Hair follicle dermal papilla cell (primary cell): ENCODE measurements at places on chromosomes 5 and 9. TPM values are rescaled to one million over a fixed set of nuclear protein-coding genes. Genes with fewer than 3 reads are reported as not detected.

Gene CCL21
- total RNA-seq, result not detected in 2 replicates

Gene RNF130
- 28.7 and 30.5 TPM in 2 replicates for total RNA-seq

Gene SLC22A5
- 8.0 and 9.6 TPM in 2 replicates for total RNA-seq

Gene FBP1
- total RNA-seq, result not detected in 2 replicates

Gene PCDHGB2
- 4.1 and 4.6 TPM in 2 replicates for total RNA-seq

Gene GABRB2
- under 0.01 TPM in 1 of 2 replicates, not detected in the other for total RNA-seq

Gene TCF7
- 0.85 and 1.6 TPM in 2 replicates for total RNA-seq

Gene C9orf50
- 0.61 TPM in 1 of 2 replicates, not detected in the other for total RNA-seq

Gene PCDHGA2
- 4.2 and 6.0 TPM in 2 replicates for total RNA-seq

Gene IL3
- not detected in 2 replicates for total RNA-seq

Gene SAXO1
- under 0.01 TPM in 2 replicates for total RNA-seq

Gene GABRG2
- total RNA-seq, result not detected in 2 replicates

Gene PCDHA2
- 0.12 and 0.16 TPM in 2 replicates for total RNA-seq

Gene SLC34A1
- not detected in 2 replicates for total RNA-seq

Gene HTR1A
- not detected in 2 replicates for total RNA-seq

Gene TLR4
- total RNA-seq, result 2.1 and 3.2 TPM in 2 replicates

Gene EFNA5
- total RNA-seq, result 10.3 and 11.7 TPM in 2 replicates

Gene SQSTM1
- 616 and 684 TPM in 2 replicates for total RNA-seq

Gene CDC25C
- 0.65 and 1.3 TPM in 2 replicates for total RNA-seq

Gene KCNN2
- under 0.01 TPM in 1 of 2 replicates, not detected in the other for total RNA-seq

Gene PIP5K1B
- not detected in 2 replicates for total RNA-seq

Gene NR3C1
- 149 and 178 TPM in 2 replicates for total RNA-seq

Gene SLC45A2
- 0.16 TPM in 1 of 2 replicates, not detected in the other for total RNA-seq

Gene PCDHA12
- 0.16 and 0.36 TPM in 2 replicates for total RNA-seq

Gene IFNB1
- not detected in 2 replicates for total RNA-seq

Gene ORM2
- total RNA-seq, result not detected in 2 replicates

Gene LHX2
- 0.16 TPM in 1 of 2 replicates, not detected in the other for total RNA-seq

Gene CTXN3
- not detected in 2 replicates for total RNA-seq

Gene TLX3
- not detected in 2 replicates for total RNA-seq

Gene CAVIN4
- 1.1 and 1.6 TPM in 2 replicates for total RNA-seq

Gene AK8
- 0.32 and 0.85 TPM in 2 replicates for total RNA-seq

Gene ZNF474
- total RNA-seq, result 0.32 and 0.49 TPM in 2 replicates

Gene GALNT12
- total RNA-seq, result 0.61 and 1.3 TPM in 2 replicates

Gene WDR38
- total RNA-seq, result not detected in 2 replicates

Gene FAM81B
- not detected in 2 replicates for total RNA-seq

Gene BAAT
- total RNA-seq, result 0.12 TPM in 1 of 2 replicates, not detected in the other

Gene ITGA2
- 4.5 and 6.3 TPM in 2 replicates for total RNA-seq
